ACHN (cell line): ENCODE measurements at places on chromosomes 12 and 14.

GRCh38 chr14:68663385-68664076 lies 129.3 kb downstream of the ZFP36L1 start:
- no peak for DNase-seq

DNA sequence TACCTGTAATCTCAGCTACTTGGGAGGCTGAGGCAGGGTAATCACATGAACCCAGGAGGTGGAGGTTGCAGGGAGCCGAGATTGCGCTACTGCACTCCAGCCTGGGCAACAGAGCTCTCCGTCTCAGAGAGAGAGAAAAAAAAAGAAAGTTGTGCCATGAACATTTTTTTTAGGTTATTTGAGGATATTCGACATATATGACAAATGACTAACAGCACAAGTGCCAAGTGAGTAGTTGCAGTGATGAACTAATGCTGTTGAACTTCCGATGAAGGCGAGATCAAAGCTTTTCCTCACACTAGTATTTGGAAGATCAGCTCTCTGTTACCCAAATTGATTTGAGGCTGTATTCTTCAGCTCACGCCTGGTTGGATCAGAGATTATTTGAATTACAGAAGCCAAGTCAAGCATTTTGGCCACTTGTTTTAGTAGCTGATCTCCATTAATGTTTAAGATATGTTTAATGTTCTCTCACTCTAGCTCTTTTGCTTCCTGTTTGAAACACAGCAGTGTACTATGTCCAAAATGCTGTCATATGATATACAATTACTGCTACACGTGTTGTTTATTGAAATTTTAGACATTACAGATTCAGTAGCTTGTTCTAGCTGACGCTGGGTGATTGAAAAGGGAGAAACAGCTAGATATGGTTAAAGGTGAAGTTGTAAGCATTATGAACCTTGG lies 43.4 kb downstream of the WDR20 start:
- DNase-seq: no peak

DNA sequence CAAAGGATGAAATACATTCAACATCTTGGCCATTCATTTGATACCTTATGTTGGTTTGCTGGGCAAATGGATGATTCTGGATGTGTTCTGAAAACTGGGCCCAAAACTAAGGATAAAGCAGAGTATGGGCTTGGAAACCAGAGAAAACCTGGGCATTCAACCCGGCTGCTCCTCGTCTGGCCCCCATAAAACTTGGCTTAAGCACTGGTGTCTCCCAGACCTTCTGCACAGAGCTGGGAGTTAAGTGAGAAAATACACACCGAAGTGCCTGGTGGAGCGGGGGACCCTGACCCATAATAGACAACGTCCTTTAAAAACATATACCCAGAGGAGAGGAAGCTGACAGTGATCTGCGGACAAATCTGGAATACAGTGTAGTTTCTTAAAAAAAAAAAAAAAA lies 112.5 kb downstream of the FOXN3 start:
- DNase-seq: no peak

DNA sequence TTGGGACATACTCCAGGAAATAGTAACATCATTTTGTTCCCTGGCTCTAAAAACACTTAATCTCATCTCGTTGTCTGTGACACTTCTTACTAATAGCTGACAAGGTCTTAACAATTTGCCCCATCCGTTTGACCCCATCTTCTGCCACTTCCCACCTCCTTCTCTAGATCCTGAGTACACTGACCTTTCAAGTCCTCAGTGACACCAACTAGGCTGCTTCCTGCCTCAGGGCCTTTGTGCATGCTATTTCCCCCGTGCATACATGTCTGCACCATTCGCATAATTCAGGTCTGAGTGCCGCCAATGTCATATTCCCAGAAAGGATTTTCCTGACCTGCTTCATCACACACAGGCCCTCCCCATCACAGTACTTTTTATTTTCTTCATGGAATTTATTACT lies 70.6 kb upstream of the CCND2 start:
- DNase-seq: no peak

GRCh38 chr12:87820524-87821202 lies 208.5 kb downstream of the C12orf50 start:
- DNase-seq: peak; percentile 96
